Suprapubic skin (tissue), 4 donors: ENCODE measurements at places on chromosomes 3 and 15. TPM values are rescaled to one million over a fixed set of nuclear protein-coding genes. Genes with fewer than 3 reads are reported as not detected.

DNA sequence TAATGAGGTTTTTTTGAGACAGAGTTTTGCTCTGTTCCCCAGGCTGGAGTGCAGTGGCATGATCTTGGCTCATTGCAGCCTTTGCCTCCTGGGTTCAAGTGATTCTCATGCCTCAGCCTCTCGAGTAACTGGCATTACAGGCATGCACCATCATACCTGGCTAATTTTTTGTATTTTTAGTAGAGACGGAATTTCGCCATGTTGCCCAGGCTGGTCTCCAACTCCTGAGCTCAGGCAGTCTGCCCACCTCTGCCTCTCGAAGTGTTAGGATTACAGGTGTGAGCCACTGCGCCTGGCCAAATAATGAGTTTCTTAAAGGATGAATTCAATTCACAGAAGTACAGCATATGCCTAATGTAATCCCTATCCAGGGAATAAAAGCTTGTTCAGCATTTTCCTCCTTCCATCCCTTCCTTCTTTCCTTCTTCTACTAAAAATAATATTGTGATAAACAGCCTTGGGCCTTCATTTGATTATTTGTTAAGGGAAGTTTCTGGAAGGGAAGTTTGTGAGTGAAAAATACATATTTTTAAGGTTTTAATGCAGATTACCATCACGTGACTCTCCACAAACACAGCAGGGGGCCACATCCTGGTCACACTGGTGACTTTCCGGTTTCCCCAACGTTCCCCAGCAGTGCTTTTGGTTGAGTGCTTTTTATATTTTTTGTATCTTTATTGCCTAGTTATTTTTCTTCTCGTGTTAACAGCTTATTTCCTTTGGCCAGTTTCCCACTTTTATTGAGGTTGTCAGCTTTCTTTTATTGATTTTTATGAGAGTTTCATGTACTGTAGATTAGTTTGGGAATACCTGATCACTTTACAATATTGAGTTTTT, 116.8 kb downstream of the USP13 start:
- H3K4me3 ChIP-seq, result no peak overlapping the region
- no peaks in the 10 kb centered on the region for H3K4me1 ChIP-seq

- H3K4me1 ChIP-seq, result no peaks in the 10 kb centered on the region
- no peak for DNase-seq
- no peaks in the 10 kb centered on the region for H3K27me3 ChIP-seq
- H3K4me3 ChIP-seq, result no peak overlapping the region
These were observed 322.8 kb downstream of the RAP2B start for GRCh38 chr3:153484842-153485241.

- H3K4me3 ChIP-seq, result no peak overlapping the region
- no peak overlapping the region for H3K27ac ChIP-seq
- no peaks in the 10 kb centered on the region for H3K36me3 ChIP-seq
- DNase-seq, result no peak
- H3K4me1 ChIP-seq, result peaks cover 5% of the 10 kb centered on the region
- no peaks in the 10 kb centered on the region for H3K27me3 ChIP-seq
These were observed 98.4 kb upstream of the BCL6 start for GRCh38 chr3:187843654-187844053.

GRCh38 chr3:54262541-54262940, 140.2 kb downstream of the CACNA2D3 start:
- H3K27me3 ChIP-seq, result no peaks in the 10 kb centered on the region
- H3K4me1 ChIP-seq, result no peaks in the 10 kb centered on the region
- H3K4me3 ChIP-seq, result no peak overlapping the region
- DNase-seq, result no peak
- no peaks in the 10 kb centered on the region for H3K36me3 ChIP-seq

GRCh38 chr3:186180891-186181481, 72.1 kb upstream of the ETV5 start:
- no peaks in the 10 kb centered on the region for H3K27me3 ChIP-seq
- H3K27ac ChIP-seq, result no peak overlapping the region
- peaks cover 25% of the 10 kb centered on the region for H3K4me1 ChIP-seq
- no peak overlapping the region for H3K4me3 ChIP-seq
- no peaks in the 10 kb centered on the region for H3K36me3 ChIP-seq

GRCh38 chr15:97955035-97955434, 5.5 kb upstream of the ARRDC4 start:
- H3K36me3 ChIP-seq, result no peaks in the 10 kb centered on the region
- H3K27ac ChIP-seq, result no peak overlapping the region
- peaks cover 9% of the 10 kb centered on the region for H3K4me1 ChIP-seq
- no peaks in the 10 kb centered on the region for H3K27me3 ChIP-seq

GRCh38 chr15:57457726-57458125, 81.4 kb downstream of the CGNL1 start:
- peaks cover 8% of the 10 kb centered on the region for H3K36me3 ChIP-seq
- no peak overlapping the region for H3K4me3 ChIP-seq
- no peaks in the 10 kb centered on the region for H3K27me3 ChIP-seq

DNA sequence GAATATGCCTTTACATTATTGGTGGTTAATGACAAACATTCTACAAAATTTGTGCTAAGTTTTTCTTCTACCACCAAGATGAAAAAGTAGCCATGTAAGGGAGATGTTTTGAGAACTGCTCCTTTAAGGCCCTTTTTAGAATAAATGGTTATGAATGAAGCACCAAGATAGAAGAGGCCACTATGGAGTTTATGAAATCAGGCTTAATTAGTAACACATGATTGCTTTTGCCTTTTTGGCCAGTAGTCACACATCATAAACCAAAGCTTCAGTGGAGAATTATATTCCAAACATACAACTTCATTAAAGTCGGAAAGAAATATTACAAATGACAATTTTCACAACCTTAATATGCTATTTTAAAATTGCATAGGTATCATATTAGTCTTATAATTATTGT, 331.7 kb downstream of the RBMS3 start:
- no peak overlapping the region for H3K27ac ChIP-seq
- H3K27me3 ChIP-seq, result no peaks in the 10 kb centered on the region
- H3K4me3 ChIP-seq, result no peak overlapping the region

DNA sequence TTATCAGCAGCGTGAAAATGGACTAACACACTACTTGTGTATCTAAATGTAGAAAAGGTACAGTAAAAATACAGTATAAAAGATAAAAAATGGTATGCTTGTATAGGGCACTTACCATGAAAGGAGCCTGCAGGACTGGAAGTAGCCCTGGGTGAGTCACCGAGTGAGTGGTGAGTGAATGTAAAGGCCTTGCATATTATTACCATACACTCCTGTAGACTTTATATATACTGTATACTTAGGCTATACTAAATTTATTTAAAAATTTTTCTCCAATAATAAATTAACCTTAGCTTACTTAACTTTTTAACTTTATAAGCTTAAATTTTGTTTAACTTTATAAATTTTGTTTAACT, 67.2 kb upstream of the TSPAN3 start:
- H3K36me3 ChIP-seq, result peaks cover 4% of the 10 kb centered on the region
- H3K4me3 ChIP-seq, result no peak overlapping the region
- no peaks in the 10 kb centered on the region for H3K27me3 ChIP-seq
- DNase-seq, result no peak
- no peaks in the 10 kb centered on the region for H3K4me1 ChIP-seq

- H3K4me3 ChIP-seq, result no peak overlapping the region
- no peak for DNase-seq
- no peaks in the 10 kb centered on the region for H3K27me3 ChIP-seq
- no peak overlapping the region for H3K27ac ChIP-seq
- no peaks in the 10 kb centered on the region for H3K36me3 ChIP-seq
- H3K4me1 ChIP-seq, result peaks cover 11% of the 10 kb centered on the region
These were observed 163.0 kb downstream of the TBC1D5 start for GRCh38 chr3:17579289-17580031.

GRCh38 chr15:23497710-23498111, 50.7 kb upstream of the GOLGA6L2 start:
- no peak overlapping the region for H3K4me3 ChIP-seq
- H3K36me3 ChIP-seq, result no peaks in the 10 kb centered on the region
- no peaks in the 10 kb centered on the region for H3K4me1 ChIP-seq
- H3K27me3 ChIP-seq, result peaks cover 4% of the 10 kb centered on the region

DNA sequence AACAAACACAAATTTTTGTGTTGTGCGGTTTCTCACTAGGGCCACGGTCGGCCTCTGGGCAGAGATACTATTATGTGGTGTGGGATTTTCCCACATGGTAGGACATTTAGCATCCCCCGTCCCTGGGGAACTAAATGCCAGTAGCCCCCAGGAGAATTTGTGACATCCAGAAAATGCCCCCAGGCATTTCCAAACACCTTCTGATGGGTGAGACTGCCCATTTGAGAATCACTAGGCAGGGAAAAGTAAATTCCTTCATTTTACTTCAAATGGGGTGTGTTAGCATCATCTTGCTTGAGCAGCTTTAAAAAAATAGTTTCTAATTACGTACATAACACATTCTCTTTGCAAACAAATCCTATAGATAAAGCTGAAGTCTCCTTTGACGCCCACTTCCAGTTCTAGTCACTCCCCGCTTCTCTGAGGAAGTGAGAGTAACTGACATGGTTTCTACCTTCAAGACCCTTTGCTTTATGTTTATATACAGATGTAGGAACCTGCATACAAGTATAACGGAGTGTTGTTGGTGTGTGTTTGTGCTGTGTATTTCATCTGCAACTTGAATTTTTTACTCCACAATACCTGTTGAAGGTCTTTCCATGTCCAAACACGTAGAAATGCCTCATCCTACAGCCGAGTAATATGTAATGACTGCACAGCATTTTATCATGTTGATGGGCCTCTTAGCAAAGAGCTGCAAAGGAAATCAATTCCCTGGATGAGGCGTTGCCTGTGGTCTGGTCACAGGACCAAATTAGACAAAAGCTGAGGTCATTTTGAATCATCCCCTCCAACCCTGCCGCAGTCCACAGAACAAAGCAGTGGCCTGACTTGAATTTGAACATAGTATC, 31.4 kb upstream of the ZBTB38 start:
- no peak for DNase-seq
- no peak overlapping the region for H3K27ac ChIP-seq
- H3K4me3 ChIP-seq, result no peak overlapping the region
- H3K36me3 ChIP-seq, result no peaks in the 10 kb centered on the region
- no peaks in the 10 kb centered on the region for H3K27me3 ChIP-seq

DNA sequence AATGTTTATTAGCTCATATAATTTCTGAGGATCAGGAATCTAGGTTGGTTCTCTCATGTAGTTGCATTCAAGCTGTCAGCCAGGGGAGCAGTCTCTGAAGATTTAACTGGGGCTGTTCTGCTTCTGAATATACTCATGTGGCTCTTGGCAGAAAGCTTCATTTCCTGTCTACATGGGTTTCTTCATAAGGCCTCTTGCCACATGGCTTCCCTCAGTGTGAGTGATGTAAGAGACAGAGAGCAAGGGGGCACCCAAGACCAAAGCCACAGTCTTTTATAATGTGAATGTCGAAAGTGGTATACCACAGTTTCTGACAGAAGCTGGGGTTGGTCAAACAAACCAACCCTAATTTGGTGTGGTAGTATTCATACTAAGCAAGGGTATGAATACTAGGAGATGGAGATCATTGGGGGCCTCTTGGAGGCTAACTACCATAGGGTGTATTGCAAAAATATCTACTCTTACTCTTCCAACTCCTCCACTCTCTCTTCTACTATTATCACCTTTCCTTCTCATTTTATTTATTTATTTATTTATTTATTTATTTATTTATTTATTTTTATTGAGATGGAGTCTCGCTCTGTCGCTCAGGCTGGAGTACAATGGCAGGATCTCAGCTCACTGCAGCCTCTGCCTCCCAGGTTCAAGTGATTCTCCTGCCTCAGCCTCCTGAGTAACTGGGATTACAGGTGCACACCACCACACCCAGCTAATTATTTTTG, 123.8 kb downstream of the B3GALNT1 start:
- no peak overlapping the region for H3K27ac ChIP-seq
- no peaks in the 10 kb centered on the region for H3K36me3 ChIP-seq
- H3K4me3 ChIP-seq, result no peak overlapping the region
- no peak for DNase-seq
- H3K27me3 ChIP-seq, result no peaks in the 10 kb centered on the region

DNA sequence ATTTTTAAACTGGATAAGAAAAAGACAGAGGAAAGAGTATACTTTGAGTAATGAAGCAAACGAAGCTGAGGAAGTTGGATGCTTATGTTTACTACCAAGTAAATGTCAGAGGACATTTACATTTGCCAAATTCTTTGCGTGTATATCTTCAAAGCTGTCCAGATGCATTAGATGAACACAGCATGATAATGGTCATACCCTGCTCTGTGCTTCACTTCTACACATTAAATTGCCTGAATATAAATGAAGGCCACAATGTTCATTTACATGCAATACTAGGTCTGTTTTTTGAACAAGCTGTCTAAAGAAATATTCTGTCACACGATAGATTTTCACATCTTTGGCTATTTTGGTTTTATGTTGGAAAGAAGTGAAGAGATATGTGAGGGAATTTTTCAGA, 405.8 kb upstream of the ADAMTS9 start:
- no peak for DNase-seq
- H3K36me3 ChIP-seq, result no peaks in the 10 kb centered on the region
- H3K27me3 ChIP-seq, result no peaks in the 10 kb centered on the region
- no peak overlapping the region for H3K4me3 ChIP-seq

CRABP1 gene
- total RNA-seq, result 8.5 TPM

DNA sequence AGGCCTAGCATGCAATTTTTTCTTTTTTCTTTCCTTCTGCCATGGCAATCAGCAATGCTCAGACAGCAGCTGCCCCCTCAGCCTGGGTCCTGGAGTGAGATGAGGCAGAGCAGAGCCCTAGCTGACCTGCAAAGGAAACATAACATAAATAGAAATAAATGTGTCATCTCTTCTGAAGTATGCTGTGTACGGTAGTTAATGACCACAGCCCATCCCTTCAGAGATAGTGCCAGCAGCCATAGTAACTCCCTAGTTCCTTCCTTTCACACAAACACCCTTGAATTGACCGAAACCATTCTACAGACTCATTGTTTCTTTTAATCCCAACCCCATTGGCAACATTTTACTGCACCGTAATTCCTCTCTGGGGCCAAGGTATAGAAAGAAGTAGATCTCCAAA, 8.4 kb upstream of the CD47 start:
- H3K4me3 ChIP-seq, result no peak overlapping the region
- DNase-seq, result no peak
- H3K4me1 ChIP-seq, result no peaks in the 10 kb centered on the region
- H3K36me3 ChIP-seq, result no peaks in the 10 kb centered on the region

SUSD5 gene
- 1.1 TPM for total RNA-seq

- no peak for DNase-seq
- H3K4me3 ChIP-seq, result peak overlapping the region; percentile 51
- H3K4me1 ChIP-seq, result peaks cover 19% of the 10 kb centered on the region
- no peak overlapping the region for H3K27ac ChIP-seq
These were observed 775 bp upstream of the CCDC39 start for GRCh38 chr3:180680097-180680430.

GRCh38 chr3:142115867-142116668, 33.3 kb downstream of the TFDP2 start:
- H3K36me3 ChIP-seq, result no peaks in the 10 kb centered on the region
- H3K27me3 ChIP-seq, result no peaks in the 10 kb centered on the region
- H3K4me3 ChIP-seq, result no peak overlapping the region
- DNase-seq, result no peak
- H3K27ac ChIP-seq, result no peak overlapping the region

POU1F1 gene
- total RNA-seq, result not detected

SYNPR gene
- total RNA-seq, result not detected

CCR9 gene
- not detected for total RNA-seq

DNA sequence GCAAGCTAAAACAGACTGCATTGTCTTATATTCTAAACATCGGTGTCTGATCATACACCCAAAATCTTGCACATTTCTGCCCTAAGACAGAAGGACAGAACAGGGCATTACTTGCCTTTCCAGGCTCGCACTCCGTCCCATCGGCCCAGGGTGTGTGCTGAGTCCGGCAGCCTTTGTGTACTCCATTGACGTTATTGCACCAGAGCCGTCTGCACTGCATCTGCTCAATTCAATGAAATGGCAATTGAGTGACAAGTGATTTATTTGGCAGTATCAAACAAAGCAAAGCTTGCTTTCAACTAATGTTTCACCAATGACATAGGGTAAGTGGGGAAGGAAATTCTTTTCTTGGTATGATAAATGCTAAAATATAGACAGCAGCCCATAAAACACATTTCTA, 40.0 kb downstream of the ADAMTS9 start:
- peaks cover 6% of the 10 kb centered on the region for H3K4me1 ChIP-seq
- H3K36me3 ChIP-seq, result no peaks in the 10 kb centered on the region
- no peaks in the 10 kb centered on the region for H3K27me3 ChIP-seq
- H3K4me3 ChIP-seq, result no peak overlapping the region
